Tibial nerve (tissue), 4 donors: ENCODE measurements at places on chromosomes 7 and 10.

GRCh38 chr7:124655990-124656389, 109.6 kb downstream of the GPR37 start:
- no peak for DNase-seq

DNA sequence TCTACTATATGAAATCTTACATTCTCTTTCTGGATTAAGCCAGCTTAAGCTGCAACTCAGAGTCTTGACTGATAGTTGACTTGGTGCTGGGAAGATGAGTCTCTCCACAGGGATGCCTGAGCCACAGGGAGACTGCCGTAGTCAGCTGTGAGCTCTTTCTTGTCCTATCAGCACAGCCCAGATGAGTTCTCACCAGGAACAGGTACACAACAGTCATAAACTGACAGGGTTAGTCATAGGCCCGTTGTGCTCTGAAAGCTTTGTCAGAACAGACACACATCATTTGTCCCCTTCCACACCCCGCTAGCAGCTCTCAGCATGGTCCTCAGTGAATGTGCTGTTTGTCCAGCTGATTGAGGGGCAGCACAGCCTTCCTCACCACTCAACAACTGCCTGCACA, 221.6 kb downstream of the RPS24 start:
- DNase-seq = no peak

DNA sequence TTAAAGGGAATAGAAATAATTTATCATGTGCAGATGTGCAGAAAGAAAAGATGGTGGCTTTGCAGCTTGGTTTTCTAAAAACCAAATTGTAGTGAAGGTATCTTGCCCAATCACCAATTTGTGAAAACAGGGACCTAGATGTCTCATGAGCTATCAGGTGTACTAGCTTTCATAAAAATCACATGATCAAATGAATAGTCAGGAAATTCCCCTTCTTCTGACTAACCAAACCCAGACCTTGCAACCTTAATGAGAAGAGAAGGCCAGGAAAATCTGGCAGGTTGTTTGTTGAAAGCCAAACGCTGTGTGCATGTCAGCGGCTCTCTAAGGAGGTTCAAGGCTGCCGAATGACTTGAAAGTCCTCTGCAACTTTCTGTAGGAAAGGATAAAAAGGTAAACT, 304.4 kb upstream of the NRP1 start:
- no peak for DNase-seq

- no peak for DNase-seq
Observed at GRCh38 chr7:42238709-42239366, 1.8 kb upstream of the GLI3 start.

GRCh38 chr10:103277713-103278536, 987 bp downstream of the INA start:
- DNase-seq = no peak

- DNase-seq = no peak
Observed at GRCh38 chr7:45495618-45496017, 78.5 kb upstream of the ADCY1 start.
